Activated T-helper 1 cell treated with Interleukin-2 at 50 U/mL for 16 hours (primary cell): ENCODE measurements at places on chromosomes 13 and 19.

GRCh38 chr13:113186061-113186900 lies 22.2 kb downstream of the PCID2 start:
- no peak for DNase-seq

GRCh38 chr13:101429733-101430132 lies 13.4 kb upstream of the NALCN start:
- DNase-seq: no peak

DNA sequence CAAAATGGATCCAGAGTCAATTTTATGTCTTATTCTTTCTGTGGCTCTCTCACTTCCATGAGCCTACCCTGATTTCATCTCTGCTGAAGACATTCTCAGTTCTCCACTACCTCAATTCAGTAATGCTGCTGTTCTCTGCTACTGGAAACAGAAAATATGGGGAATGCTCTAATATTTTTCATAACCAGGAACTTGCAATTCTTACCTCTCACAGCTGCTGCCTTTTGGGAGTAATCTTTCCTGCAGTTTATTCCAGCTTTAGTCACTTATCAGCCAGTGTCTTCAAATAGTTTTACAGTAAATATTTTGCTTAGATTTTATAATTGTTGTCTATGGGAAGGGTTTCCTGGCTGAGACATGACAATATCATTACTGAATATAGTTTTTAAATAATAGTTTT lies 145.1 kb upstream of the UFM1 start:
- no peak for DNase-seq

DNA sequence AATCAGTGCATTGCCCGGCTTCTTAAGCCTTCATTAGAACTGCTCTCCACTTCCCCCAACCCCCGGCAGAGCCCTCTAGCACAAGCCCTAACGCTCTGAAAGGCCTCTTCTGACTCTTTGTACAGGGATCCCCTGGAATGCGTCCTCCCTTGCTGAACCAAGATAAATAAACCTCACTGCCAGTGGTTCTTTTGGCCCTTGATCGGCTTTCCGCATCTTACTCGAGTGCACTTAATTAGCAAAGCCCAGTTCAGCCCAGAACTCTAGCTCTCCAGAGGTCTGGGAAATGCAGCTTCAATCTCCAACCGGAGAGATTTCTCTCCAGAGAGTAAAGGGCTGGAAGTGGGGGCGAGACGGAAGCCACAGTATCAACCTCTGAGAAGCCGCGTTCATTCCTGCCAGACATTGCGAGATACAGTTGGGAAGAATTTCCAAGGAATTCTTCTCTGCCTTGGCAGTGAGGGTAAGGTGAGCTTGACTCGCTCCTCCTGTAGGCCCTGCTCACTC lies 8.7 kb upstream of the ZNF444 start:
- no peak for DNase-seq

GRCh38 chr13:22325761-22326160 lies 654.9 kb downstream of the FGF9 start:
- DNase-seq: no peak

DNA sequence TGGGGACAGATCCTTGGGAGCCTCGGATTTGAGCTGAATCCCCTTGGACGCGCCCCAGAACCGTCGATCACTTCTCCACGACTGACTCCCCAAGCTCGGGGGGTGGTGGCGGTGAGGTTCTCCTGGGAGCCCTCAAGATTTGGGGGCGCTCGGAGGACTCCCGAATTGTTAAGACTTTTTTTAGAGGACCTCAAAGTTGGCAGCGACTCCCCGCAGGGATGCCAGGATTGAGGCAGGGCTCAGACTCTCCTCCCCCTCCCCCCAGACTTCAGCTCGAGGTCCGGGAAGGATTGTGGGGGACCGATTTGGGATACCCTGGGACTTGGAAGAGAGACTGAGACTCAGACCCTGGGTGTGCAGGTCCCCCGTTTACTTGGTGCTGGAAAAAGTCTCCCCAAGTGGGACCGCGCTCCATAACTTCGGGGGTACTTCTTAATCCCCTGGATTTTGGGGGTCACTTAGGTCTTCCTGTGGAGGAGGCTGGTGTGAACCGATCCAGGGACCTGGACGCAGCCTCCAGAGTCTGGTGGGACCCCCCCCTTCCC lies 665 bp downstream of the VASP start:
- no peak for DNase-seq

DNA sequence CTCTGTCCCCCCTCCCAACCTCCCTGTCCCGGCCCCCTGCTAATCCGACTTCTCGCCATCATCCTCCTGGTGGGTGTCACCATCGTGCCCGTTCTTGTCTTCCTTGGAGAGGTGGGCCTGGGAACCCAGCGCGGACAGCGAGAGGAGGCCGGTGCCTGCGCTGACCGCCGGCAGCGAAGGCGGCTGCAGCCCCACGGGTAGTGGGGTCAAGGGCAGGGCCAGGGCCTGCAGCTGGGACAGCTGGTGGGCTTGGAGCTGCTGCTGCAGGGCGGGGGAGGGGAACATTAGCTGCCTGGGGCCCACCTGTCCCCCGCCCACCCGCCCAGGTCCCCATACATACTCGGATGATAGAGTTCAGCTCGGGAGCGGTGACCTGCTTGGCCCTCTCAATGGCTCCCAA lies 8.5 kb downstream of the TLE5 start:
- DNase-seq: no peak

DNA sequence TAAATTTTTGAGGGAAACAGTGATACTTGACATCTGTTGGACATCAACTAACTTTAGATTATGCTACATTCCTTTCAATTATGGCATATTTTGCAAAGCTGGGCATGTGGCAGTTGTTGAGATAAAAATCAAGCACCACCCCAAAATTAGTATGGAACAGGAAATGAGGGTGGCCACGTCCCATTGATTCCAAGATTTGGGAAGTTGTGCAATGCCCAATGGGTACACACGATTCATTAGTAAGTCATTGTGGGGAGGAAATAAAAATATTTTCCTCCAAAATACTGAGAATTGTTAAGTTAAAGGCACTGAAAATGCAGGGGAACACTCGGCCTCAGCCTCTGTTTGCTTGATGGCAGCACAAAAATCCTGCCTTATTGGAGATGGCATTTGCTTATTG lies 7.6 kb downstream of the ERICH6B start:
- DNase-seq: no peak

DNA sequence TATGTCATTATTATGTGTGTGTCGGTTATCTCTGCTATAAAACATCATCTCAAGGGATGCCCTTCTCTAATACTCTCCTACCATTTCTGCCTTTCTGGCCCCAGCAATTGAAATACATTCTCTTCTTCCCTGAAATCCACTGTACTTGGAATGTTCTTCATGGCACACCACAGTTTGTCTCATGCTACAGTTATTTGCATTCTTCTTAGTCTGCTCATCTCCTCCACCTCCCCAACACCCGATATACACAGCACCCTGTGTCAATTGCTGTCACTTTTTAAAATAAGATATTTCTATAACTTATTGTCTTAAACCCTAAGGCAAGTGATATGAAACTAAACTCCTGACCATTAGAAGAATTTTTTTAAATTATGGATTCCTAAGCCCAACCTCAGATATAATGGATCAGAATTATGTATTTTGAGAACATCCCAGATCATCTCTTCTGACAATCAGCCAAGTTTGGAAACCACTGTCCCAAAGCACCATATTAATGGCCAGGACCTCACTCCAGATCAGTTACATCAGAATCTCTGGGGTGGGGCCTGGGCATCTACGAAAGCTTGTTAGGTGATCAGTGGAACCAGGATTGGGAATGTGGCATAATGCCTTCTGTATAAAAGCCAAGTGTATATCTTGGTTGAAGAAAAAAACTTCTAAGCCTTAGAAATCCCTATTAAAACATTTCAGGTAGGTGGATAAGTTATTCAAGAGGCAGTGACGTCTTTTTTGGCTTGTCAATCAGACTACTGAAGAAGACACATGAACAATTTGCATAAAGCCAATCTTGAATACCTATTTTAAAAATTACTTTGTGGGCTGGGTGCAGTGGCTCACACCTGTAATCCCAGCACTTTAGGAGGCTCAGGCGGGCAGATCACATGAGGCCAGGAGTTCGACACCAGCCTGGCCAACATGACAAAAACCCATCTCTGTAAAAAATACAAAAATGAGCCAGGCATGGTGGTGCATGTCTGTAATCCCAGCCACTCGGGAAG lies 30.0 kb upstream of the KBTBD7 start:
- no peak for DNase-seq

DNA sequence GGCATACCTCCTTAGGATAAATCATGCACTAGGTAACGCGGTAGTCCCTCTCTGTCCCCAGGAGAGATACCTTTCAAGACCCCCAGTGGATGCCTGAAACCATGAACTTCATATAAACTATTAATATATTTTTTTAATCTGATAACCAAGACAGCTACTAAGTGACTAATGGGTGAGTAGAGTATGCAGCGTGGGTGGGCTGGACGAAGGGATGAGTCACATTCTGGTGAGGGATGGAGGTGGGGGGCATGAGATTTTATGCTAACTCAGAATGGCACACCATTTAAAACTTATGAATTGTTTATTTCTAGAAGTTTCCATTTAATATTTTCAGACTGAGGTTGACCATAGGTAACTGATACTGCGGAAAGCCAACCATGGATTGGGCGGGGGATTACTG lies 46.2 kb downstream of the CDK8 start:
- no peak for DNase-seq

- no peak for DNase-seq
Measured at GRCh38 chr19:37864501-37864900, 41.9 kb downstream of the WDR87 start.

GRCh38 chr13:41547251-41548000 lies 90.1 kb downstream of the RGCC start:
- no peak for DNase-seq

DNA sequence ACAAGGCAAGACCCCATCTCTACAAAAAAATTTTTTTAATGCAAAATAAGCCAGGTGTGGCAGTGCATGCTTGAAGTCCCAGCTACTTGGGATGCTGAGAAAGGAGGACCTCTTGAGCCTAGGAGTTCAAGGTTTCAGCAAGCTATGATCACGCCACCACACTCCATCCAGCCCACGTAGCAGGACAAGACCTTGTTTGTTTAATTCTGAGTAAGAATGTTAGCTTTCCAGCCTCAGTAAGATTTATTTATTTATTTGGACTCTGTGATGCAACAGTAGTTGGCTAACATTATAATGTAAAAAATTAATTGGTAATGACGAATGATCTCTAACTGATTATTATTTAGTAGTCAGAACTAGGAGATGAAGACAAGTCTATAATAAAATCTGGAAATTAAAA lies 23.3 kb downstream of the N4BP2L2 start:
- no peak for DNase-seq

DNA sequence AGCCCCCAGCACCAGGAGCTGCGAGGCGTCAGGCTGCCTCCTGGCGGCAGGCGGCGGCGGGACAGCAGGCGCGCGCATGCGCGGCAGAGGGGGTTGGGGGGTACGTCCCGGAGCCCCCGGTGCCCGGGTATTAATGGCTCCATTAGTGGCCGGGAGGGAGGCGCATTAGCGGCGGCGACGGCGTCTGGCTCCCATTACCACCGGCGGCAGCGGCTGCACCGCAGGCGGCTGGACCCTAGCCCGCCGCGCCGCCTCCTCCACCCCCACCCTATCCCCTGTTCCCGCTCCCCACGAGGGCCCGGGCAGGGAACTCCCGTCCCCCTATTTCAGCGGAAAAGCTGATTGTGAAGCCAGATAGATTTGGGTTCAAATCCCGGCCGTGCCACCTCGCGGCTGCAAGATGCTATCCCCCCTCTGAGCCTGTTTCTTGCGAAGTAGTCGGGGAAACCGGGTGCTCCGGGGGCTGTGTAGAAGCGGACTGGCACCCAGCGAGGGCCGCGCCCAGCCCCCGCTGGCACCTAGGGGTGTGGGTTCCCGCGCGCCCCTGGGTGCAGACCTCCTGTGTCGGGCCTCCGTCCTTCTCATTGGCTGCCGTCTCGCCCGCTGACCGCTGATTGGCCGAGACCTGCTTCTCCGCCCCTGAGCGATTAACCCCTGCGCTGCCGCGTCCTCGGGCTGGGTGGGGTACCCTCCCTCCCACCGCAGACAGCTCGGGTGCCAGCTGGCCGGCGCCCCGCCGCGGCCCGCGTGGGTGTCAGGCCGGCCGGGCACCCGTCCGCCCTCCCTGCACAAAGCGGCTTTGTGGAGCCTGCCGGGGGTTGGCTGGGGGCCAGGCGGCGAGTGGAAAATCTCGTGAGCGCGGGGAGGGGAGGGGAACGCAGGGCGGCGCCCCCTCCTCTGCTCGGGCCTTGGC lies 11.1 kb downstream of the CIC start:
- peak; percentile 78 for DNase-seq

DNA sequence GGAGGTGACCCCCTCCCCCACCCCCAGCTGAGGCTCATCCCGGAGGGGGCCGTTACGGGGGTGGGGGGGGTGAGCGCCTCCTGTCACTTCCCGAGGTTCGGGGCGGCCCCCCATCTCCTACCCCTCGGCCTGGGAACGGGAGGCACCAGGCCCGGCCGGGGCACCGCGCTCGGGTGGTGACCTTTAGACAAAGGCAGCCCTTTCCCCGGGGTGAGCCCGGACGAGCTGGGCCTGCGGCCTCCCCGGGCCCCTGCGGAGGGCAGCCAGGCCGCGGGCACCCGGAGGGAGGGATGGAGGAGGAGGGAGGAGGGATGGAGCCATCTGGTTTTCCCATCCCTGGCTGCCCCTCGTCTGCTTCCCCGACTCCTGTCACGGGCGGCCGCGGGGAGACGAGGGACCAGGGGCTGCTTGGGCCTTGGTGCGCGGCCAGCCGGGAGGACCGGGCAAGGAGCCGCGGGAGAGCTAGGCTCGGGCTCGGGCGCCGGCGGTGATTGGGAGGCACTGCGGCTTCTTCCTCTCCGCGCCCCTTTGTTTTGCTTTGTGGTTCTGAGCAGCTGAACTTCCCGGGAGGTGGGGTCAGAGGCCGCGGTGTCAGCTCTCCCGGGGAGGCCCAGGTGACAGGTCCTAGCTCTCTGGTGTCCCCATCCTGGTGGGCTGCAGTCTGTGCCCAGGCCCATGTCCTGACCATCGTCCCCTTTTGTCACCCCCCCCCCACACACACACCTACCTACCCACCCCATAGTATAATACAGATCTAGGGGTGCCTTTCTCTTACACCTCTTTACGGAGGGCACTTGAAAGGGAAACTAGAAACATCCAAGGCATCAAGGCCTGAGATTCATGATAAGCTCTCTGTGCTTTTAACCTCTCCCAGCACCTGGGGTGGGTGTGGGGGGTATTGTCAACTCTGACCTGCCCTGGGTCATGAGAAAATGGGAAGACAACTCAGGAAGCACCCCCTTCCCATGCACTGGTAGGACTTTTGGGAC lies 1.3 kb downstream of the BICRA start:
- DNase-seq: peak; percentile 44

DNA sequence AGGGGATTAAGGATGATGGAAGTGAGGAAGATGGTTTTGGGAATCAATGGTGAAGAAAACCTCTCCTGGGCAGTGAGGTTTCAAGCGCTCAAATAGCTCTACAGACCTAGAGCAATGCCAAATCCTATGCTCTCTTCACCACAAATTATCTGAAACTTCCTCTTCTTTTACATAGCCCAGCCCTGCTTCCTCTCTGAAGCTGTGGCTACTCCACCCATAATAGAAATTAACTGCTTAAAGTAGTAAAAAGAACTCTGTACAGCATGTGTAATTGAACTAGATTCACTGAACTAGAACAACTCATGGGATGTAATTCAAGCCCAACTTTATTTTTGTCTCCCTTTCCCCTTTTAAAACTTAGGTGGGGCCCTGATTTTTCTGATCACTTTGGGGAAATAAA lies 20.4 kb upstream of the IFT88 start:
- DNase-seq: no peak

GRCh38 chr13:102012299-102013293 lies 389.3 kb downstream of the FGF14 start:
- DNase-seq: no peak
